ENCODE measurements at places on chromosomes 2 and 18. TPM values are rescaled to one million over a fixed set of nuclear protein-coding genes. Genes with fewer than 3 reads are reported as not detected.
A peak's percentile ranks its signal among the peaks of the same experiment; 100 is the strongest.

SCYGR4 gene
- not detected for total RNA-seq

ELMOD3 gene
- total RNA-seq = 24.4 TPM

GRCh38 chr2:232537499-232537898, 2.0 kb upstream of the CHRNG start:
- peaks cover 8% of the 10 kb centered on the region for H3K4me1 ChIP-seq
- peaks cover 43% of the 10 kb centered on the region for H3K27me3 ChIP-seq
- H3K36me3 ChIP-seq = no peaks in the 10 kb centered on the region
- no peak overlapping the region for H3K27ac ChIP-seq
- no peak overlapping the region for H3K4me3 ChIP-seq

GRCh38 chr2:214995926-214996670, 142.3 kb downstream of the ABCA12 start:
- DNase-seq = no peak
- H3K4me1 ChIP-seq = no peaks in the 10 kb centered on the region
- H3K4me3 ChIP-seq = no peak overlapping the region
- no peak overlapping the region for H3K27ac ChIP-seq

GRCh38 chr2:20579866-20580265, 71.0 kb downstream of the HS1BP3 start:
- peaks cover 47% of the 10 kb centered on the region for H3K4me1 ChIP-seq
- no peak overlapping the region for H3K4me3 ChIP-seq
- DNase-seq = no peak
- H3K27ac ChIP-seq = peak overlapping the region; percentile 69
- H3K27me3 ChIP-seq = no peaks in the 10 kb centered on the region

CNNM4 gene
- total RNA-seq = 16.6 TPM

- no peak overlapping the region for H3K27ac ChIP-seq
- DNase-seq = no peak
These were observed 112.4 kb upstream of the UPP2 start for GRCh38 chr2:157989227-157989626.

GRCh38 chr2:191635333-191636234, 42.4 kb upstream of the NABP1 start:
- no peak overlapping the region for H3K4me3 ChIP-seq
- no peak overlapping the region for H3K27ac ChIP-seq
- no peak for DNase-seq
- H3K4me1 ChIP-seq = peaks cover 30% of the 10 kb centered on the region
- H3K36me3 ChIP-seq = no peaks in the 10 kb centered on the region

GRCh38 chr18:34221971-34222306, 2.8 kb downstream of the NOL4 start:
- H3K36me3 ChIP-seq = no peaks in the 10 kb centered on the region
- peak overlapping the region; percentile 40 for H3K4me3 ChIP-seq
- H3K27me3 ChIP-seq = peaks cover 62% of the 10 kb centered on the region

DNA sequence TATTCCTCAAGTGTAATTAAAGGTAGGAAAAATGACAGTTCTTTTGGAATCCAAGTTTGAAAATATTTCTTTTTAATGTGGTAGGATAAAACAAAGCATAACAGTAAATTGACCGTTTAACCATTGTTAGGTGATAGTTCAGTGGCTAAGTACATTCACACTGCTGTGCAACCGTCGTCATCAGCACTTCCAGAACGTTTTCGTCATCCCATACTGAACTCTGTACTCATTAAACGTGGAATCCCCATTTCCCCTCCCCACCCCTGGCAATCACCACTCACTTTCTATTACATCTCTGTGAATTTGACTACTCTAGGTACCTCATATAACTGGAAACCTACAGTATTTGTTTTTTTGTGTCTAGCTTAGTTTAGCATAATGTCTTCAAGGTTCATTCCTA, 32.9 kb upstream of the FZD5 start:
- DNase-seq = no peak
- H3K27ac ChIP-seq = no peak overlapping the region
- H3K4me3 ChIP-seq = no peak overlapping the region
- H3K4me1 ChIP-seq = no peaks in the 10 kb centered on the region

REG3G gene
- not detected for total RNA-seq

NOTO gene
- not detected for total RNA-seq

- DNase-seq = no peak
- H3K4me3 ChIP-seq = no peak overlapping the region
- H3K36me3 ChIP-seq = no peaks in the 10 kb centered on the region
- peaks cover 31% of the 10 kb centered on the region for H3K4me1 ChIP-seq
- H3K27ac ChIP-seq = no peak overlapping the region
These were observed 98.1 kb downstream of the RNF144A start for GRCh38 chr2:7015007-7015950.

GRCh38 chr18:76384861-76385680, 110.0 kb downstream of the ZNF516 start:
- H3K4me3 ChIP-seq = no peak overlapping the region
- H3K27ac ChIP-seq = no peak overlapping the region
- no peaks in the 10 kb centered on the region for H3K36me3 ChIP-seq
- peak; percentile 44 for DNase-seq
- H3K27me3 ChIP-seq = no peaks in the 10 kb centered on the region

All from suprapubic skin (tissue), 4 donors.